MM.1S (cell line): ENCODE measurements at places on chromosomes 3 and 15.
A peak's percentile ranks its signal among the peaks of the same experiment; 100 is the strongest.

GRCh38 chr15:91424001-91424400, 323.9 kb downstream of the SV2B start:
- DNase-seq, result no peak

DNA sequence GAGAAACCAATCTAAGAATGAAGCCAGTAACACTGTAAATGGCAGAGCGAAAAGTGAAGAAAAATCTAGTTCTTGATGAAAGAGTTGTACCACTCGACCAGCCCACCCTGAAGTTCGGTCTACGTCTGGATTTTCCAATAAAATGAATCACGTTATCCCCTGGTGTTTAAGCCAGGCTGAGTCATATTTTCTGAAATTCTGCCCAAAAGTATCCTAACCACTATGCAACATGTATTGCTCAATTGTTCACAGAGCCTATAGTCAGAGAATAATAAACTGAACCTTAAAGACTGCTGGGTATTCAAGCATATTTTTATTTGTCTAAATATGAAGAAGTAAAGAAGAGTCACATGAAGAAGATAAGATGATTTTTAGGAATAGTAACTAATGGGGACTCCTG, 245.7 kb downstream of the FGF12 start:
- DNase-seq, result no peak

GRCh38 chr3:171453180-171453886, 6.9 kb downstream of the TNIK start:
- no peak for DNase-seq

- DNase-seq, result no peak
Measured at GRCh38 chr3:197591816-197592215, 36.0 kb upstream of the BDH1 start.

DNA sequence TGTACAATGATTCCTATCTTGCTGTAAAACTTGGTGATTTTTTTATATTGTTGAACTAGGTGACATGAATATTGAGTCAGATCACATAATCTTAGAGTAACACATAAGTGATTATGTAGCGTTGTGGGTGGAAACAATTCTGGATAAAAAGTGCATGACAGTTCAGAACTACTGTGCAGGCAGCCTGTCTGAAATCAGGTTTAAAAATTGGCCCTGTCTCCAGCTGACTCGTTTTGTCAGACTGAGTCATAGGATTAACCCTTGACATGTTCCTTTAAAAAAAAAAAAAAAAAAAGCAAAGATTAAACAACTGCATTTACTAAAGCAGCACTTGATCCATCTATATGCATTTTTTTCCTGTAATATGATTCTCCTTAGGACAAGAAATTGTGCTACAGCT, 160.0 kb upstream of the CGNL1 start:
- no peak for DNase-seq

DNA sequence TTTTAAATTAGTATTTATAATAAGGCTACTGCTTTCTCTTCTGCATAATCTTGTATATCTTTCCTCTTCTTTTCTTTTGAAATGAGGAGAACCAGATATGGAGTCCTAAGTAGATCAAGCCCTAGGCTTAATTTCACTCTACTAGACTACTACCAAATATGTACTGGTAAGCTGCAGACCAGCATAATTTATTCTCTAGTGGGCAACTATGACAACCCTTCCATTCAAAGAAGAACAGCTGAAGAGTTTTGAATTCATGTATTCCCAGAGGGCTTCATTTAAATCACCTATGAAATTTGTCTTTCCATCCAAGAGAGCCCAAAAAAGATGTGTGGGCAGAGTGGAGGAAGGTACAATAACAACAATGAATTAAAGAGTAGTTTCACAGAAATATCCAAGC, 10.0 kb downstream of the RAD18 start:
- no peak for DNase-seq

DNA sequence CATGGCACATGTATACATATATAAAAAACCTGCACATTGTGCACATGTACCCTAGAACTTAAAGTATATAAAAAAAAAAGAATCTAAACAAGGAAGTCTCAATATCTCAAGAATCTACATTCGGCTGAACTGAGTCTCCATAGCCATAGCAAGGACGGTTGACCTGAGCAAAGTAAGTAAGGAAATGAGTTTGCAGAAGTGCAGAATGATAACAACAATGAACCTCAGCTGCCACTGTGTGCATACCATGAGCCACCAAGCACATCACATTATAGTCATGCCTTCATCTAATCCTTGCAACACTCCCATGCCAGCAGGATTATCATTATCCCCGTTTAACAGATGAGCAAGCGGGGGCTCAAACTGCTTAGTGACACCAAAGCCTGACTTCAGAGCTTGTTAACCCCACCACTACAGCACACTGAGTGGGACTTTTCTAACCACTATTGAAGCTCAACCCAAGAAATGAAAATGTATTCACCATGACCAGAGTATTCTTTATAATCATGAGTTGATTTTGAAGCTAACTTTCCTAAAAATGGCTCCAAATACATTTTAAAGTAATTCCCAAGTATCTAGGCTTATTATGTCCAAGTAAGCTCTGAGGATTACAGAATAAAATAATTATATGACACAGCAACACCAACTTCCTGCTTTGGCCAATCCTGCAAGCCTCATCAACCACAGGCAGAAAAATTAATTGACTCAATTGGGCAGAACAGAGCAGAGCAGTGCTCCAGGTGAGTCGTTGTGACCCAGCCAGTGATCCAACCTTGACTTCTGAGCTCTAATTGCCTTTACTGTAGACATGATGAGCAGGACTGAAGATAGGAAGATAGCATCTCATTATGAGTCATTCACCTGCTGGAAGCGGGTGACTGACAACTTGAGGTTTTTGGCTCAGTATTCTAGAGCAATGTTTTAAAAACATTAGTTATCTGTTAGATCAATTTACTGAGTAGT, 47.3 kb upstream of the IL12A start:
- DNase-seq, result no peak

DNA sequence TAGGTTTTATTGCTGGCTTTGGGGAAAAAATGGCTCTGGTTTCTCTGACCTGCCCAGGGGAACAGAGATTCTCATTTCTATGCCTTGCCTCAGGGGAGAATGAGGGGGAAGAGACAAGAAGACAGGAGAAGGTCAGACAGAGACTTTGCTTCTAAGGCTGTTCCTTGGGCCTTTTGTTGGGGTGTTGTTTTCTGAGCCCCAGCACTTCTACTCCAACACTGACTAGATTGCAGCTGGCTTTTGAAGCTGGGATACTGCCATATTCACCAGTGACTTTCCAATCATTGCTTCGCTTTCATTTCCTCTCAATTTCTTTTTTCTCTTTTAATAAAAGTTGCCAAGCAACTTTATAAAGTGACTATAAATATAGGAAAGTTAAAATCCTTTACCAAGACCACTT, 143.2 kb upstream of the ARHGEF26 start:
- no peak for DNase-seq

DNA sequence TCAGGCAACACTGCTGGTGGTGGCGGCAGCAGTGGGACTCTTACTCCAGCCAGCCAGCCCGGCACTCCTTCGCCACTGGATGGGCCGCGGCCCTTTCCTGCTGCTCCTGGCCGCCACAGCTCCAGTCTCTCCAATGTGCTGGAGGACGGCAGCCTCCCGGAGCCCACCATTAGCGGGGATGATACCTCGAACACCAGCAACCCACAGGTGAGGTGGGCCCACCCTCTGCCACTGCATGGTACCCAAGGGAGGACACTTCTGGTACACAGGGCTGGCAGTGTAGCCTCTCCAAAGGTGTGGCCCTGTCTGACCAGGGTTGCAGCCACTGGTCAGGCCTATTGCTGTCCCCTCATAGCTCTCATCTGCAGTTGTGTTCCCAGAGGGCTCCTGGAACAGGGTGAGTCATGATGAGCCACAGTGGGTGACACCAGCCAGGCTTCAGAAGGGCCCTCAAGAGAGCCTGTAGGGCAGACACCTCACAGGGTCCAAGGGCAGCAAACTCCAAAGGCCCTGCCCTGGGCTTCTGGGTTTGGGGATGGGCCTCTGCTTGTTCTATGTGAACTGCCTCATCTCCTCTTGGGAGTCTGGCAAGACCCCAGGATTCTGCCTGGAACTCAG, 20.8 kb downstream of the NBEAL2 start:
- no peak for DNase-seq

DNA sequence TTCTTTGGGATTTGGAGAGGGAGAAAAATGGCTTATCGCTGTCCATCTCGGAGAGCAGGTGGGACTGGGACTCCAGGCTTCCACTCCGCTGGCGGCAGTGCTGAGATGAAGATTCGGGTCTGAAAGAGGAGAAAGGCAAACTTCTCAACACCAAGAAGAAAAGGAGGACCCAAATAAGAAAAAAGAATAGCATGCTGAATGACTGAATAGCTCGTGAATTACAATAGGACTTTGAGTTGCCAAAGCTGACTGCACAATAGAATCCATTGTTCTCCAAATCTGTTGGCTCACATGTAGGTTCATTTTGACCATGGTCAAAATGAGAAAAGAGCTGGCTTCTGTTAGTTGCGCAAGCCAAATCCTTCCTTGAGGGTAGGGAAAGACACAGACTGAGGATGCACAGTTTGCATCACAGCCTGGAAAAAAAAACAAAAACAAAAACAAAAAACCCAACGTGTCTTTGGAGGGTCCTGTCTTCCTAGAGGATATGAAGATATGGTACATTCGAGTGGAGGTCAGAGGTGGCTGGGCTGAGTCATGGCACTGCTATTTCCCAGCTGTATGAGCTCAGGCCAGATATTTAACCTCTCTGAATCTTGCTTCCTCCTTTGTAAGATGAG, 59.3 kb upstream of the LMOD3 start:
- no peak for DNase-seq

GRCh38 chr3:105832644-105833043, 36.2 kb downstream of the CBLB start:
- DNase-seq, result no peak

- no peak for DNase-seq
Measured at GRCh38 chr15:81085898-81086297, 48.2 kb upstream of the CFAP161 start.

GRCh38 chr3:39434574-39434973, 28.1 kb downstream of the RPSA start:
- no peak for DNase-seq

- no peak for DNase-seq
Measured at GRCh38 chr15:92885224-92886041, 14.7 kb upstream of the CHD2 start.

DNA sequence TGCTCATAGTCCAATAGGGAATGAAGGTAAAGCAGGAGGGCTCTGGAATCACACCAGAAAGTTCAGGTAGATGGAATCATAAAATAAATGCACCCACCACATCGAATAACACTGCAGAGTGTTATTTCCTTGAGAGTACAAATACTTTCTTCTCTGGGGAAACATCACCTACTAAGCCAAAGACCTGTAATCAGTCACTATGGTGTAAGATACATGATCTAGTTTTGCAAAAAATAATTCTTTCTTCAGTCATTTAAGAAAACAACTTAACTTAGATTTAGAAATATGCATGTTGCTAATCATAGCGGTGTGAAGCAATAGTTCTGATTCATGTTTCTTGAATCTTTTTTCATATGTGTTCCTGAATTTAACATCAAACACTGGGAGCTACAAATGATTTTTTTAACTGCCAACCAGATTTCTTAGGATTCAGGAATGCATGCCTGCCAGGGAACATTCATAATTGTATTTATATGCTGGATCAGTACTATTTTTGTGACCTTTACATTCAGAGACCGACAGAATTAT, 40.2 kb upstream of the MEIS2 start:
- DNase-seq, result no peak

DNA sequence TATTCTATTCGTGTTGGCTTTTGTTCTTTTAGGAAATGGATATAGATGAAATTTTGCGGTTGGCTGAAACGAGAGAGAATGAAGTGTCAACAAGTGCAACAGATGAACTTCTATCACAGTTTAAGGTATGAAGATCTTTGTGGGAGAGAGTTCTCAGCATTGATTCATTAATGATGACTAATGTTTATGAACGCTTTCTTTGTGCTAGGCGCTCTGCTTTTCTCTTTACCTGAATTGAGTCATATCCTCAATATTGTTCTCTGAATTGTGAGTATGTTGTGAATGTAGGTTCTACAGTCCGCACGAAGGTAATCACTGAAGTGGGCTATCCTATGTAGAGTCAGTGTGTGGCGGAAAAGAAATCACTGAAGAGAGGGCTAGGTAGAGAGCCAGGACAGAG, 81.2 kb downstream of the CHD2 start:
- DNase-seq, result no peak

- peak; percentile 68 for DNase-seq
Measured at GRCh38 chr15:79184465-79184892, 93.9 kb upstream of the RASGRF1 start.

DNA sequence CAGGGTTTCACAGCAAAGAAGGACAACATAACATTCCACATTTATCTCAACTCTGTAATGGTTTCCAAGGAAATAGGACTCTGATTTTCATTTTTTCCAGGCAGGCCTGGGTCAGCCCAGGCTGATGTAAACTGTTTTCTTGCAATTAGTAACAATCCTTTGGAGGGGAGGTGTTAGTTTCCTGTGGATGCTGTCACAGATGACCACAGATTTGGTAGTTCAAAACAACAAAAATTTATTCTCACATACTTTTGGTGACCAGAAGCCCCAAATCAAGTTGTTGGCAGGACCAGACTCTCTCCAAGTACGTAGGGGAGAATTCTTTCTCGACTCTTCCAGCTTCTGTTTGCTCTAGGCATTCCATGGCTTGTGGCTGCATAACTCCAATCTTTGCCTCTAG, 88.0 kb downstream of the EDEM1 start:
- no peak for DNase-seq

GRCh38 chr3:136380530-136380929, 130.4 kb downstream of the PCCB start:
- no peak for DNase-seq

GRCh38 chr3:161694682-161695564, 198.3 kb downstream of the OTOL1 start:
- DNase-seq, result no peak

DNA sequence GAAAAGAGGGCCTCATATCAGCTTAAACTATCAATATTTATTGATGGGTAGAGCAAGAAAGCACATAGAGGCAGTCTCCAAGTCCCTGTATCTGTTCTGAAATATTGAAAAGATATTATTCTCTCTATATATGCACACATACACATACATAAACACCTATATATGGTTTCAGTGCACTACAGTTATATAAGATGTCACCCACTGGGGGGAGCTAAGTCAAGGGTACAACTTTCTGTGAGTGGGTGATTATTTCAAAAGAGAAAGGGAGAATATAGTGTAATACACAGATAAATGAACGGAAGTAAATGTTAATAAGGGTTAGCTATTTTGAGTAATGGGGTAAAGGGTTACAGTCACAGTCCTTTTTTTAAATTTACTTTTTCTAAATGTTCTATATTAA, 8.8 kb downstream of the SNTN start:
- no peak for DNase-seq

DNA sequence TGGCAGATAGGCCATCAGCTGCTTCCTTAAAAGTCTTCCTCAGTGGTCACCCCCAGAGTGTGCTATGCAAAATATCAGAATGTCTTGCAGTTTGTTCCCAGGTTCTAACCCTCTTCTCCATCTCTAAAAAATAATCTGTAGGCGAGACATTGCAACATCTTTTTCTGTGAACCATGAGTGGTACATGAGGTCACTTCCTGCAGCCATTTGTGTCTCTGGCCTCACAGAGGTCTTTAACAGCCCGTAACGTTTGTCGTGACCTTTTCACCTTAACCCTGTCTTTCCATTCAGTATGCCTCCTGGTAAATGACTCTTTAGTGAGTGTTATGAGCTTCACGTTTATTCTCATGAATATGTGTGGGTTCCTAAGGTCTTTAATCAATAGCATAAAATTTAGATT, 145.4 kb downstream of the KLHL25 start:
- DNase-seq, result no peak
